Right cardiac atrium (tissue), 5 donors: ENCODE measurements at places on chromosomes 2 and 18. TPM values are rescaled to one million over a fixed set of nuclear protein-coding genes. Genes with fewer than 3 reads are reported as not detected.

DNA sequence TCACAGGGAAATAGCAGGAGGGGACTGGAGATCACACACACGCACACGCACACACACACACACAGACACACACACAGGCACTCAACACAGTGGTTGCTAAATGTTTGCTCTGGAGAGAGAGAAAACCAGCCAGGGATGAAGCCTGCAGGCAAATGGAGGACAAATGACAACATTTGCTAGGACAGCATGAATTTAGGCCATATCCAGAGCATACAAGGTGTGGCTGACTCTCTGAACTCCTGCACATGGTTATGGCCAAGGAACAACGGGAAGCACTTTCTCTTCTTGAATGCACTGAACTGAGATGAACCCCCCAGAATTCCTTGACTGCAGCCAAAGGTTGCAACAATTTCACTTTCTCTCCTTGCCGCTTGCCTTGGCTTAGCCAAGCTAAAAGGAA lies 230.0 kb upstream of the RASGRP3 start:
- DNase-seq: no peak

DNA sequence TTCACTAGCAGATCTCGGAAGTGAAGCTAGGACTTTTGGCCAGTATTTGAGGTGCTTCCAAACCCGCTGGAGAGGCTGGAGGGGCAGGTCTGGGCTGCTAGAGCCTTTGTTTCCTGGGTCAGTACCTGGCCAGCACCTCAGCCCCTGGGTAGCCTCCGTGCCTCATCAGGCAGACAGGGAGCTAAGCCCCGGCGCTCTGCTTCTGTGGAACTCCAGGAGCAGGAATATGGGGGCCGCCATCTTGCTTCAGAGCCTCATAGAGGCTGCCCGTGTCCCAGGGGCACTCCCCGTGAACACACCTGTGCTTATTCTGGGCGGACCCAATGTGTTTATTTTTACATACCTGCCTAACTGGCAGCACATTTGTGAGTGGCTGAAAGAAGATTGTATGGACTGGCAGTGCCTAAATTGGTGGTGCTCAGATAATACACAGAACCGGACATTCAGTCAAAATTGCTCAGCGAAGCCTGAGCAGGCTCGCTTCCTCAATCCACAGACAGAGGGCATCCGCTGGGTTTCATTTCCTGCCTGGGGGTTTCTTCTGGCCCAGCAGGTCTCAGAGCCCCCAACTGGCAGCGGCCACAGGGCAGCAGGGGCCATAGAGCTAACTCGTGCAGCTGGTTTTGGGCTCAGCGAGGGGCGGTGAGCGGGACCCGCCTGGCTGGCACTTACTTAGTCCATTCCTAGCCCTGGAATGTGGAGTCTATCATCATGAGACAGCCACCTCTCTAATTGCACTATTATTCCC lies 176.8 kb upstream of the ALKAL2 start:
- DNase-seq: no peak

- no peak for DNase-seq
These were observed 33.2 kb upstream of the NCOA1 start for GRCh38 chr2:24457696-24458386.

DNA sequence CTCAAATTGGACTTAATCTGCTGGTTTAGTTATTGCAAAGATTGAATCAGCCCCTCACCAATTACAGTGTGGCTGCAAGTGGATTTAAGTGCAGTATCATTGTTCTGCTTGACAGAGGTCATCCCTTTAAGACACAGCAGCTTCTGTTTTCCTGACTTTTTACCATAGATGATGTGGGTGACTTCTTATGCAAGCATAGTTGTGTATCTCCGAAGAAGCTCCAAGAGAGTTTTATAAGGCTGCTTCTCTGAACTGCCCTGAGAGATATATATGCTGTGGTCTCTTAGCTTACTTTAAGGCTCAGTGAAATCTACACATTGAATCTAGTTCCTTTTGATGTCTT lies 3.5 kb downstream of the TRIB2 start:
- no peak for DNase-seq

DNA sequence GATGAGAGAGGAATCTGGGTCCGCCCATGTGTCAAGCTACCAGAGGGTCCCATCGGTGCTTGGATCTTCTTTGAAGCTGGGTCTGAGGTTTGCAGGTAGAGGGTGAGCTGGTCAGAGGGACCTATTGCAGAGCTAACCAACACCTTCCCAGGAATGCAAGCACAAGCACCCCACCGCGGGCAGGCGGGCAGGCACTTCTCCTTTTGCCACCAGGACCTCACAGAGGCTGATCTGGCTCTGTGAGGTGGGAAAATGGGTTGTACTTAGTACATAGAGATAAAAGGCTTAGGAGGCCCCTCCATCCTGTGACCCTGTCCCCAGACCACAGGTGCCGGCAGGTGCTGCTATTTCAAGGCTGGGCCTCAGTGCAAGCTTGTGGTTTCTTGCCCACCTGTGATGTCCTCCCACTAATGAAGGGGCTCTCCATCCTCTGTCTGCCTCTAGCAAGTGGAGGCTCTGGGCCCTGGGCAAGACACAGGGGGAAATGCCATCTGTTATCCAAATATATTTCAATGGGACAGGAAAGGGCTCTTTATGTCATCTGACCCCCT lies 31.4 kb upstream of the IL37 start:
- no peak for DNase-seq

GRCh38 chr2:88265352-88266303 lies 95.5 kb downstream of the THNSL2 start:
- DNase-seq: no peak

- no peak for DNase-seq
These were observed 74.4 kb upstream of the UGP2 start for GRCh38 chr2:63767307-63767706.

DNA sequence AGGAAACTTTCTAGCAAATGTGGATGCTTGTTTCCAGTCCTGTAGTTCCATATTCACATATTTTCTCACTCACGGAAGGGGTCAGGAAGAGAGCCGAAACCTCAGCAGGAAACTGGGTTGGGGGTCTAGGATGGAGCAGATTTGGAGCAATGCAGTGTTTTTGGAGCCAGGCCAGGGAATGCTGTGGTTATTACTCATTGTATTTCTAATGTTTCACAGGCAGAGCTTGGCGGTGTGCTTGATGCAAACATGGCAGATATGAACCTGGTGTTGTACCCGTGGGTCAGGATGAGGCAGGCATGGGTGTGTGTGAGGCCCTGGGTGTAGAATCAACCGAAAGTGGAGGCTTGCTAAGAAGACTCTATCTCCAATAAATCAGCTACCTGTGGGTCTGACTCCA lies 34.6 kb upstream of the ACKR3 start:
- DNase-seq: no peak

- no peak for DNase-seq
These were observed 265.7 kb downstream of the CCDC85A start for GRCh38 chr2:56449449-56449860.

GRCh38 chr2:160931531-160931930 lies 228.7 kb upstream of the TANK start:
- DNase-seq: no peak

DNA sequence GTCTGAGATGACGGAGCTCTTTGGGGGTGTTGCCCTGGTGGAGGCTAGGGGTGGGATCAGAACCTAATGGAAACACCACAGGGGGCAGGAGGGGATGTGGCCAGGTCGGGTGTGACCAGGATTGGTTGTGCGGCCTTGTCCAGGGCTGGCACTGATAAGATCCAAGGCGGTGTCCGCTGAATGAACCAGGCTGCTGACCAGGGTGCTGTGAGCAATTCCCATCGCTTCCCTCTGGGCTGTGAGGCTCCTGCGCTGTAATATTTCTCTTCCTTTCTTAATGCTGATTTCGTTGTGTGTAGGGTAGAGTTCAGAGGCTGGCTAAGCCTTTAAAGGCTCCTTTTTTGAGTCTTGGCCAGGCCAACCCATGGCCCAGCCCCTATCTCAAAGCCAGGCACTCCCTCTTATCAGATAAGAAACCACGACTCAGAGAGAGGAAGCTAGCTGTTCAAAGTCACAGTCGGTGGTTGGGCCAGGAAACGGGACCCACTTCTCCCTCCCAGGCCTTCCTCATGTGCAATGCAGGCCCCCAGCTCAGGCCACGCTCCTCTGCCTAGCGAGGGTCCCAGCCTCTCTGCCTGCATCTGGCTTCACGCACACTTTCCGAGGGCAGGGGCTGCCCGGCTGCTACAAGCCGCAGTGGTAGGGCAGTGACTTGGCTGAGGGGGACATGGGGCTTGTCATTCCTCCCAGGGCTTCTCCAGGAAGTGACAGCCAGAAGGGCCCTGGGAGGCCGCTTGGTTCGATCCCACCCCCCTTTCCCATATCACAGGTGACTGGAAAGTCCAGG lies 26.0 kb upstream of the FOSL2 start:
- no peak for DNase-seq

- DNase-seq: no peak
These were observed 154.3 kb downstream of the PTGR3 start for GRCh38 chr18:75054611-75055010.

DNA sequence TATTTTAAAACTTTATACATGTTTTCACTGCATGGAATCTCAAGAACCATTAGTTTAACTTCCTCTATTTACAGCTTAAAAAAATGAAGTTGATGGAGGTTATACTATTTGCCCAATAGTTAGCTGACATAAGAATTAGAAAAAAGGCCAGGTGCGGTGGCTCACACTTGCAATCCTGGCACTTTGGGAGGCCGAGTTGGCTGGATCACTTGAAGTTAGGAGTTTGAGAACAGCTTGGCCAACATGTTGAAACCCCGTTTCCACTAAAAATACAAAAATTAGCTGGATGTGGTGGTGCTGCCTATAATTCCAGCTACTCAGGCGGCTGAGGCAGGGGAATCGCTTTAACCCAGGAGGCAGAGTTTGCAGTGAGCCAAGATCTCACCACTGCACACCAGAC lies 125.1 kb upstream of the CDH19 start:
- DNase-seq: peak; percentile 75

- no peak for DNase-seq
These were observed 219.7 kb upstream of the EPHA4 start for GRCh38 chr2:221791844-221792243.

DNA sequence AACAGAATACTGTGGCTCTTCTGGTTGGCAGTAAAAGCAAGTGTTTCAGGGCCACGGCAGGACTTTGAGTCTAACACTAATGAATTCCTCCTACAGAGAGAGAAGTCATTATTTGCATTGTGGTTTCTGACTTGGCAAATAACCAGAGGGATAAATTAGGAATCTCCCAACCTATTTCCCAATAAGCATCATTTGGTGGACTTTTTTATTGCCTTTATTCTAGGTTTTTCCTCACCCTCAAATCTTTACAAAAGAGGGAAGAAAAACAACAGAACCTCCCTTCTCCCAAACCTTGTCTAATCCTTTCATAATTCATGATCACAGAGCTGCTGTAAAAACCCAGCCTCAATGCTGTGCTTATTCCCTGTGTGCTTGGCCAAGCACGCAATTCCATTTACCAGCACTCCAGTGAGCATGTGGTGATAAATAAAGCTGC lies 179.7 kb downstream of the AGPS start:
- no peak for DNase-seq

- peak; percentile 77 for DNase-seq
These were observed 52.6 kb downstream of the COL6A3 start for GRCh38 chr2:237361194-237362004.

- DNase-seq: no peak
These were observed 3.0 kb upstream of the GCG start for GRCh38 chr2:162155093-162155492.

The ERMN gene
- polyA plus RNA-seq: 0.11 TPM

The SLC8A1 gene
- 41.8 TPM for polyA plus RNA-seq

The TBR1 gene
- 0.02 TPM for polyA plus RNA-seq

The ABCB11 gene
- polyA plus RNA-seq: 0.07 TPM

The SERPINB5 gene
- not detected for polyA plus RNA-seq

The IL18RAP gene
- 0.18 TPM for polyA plus RNA-seq

The TGIF1 gene
- polyA plus RNA-seq: 12.1 TPM

The PROC gene
- 0.18 TPM for polyA plus RNA-seq

The UXS1 gene
- 27.3 TPM for polyA plus RNA-seq

The COL4A4 gene
- polyA plus RNA-seq: 3.6 TPM

The GKN1 gene
- polyA plus RNA-seq: not detected
